ENCODE measurements at places on chromosomes 1 and 21.

- DNase-seq: no peak
These were observed 85.4 kb upstream of the WARS2 start for GRCh38 chr1:119225831-119226230.

GRCh38 chr21:24096651-24097050, 1510.6 kb downstream of the MRPL39 start:
- DNase-seq: no peak

- no peak for DNase-seq
These were observed 44.6 kb downstream of the JAK1 start for GRCh38 chr1:64921771-64922170.

DNA sequence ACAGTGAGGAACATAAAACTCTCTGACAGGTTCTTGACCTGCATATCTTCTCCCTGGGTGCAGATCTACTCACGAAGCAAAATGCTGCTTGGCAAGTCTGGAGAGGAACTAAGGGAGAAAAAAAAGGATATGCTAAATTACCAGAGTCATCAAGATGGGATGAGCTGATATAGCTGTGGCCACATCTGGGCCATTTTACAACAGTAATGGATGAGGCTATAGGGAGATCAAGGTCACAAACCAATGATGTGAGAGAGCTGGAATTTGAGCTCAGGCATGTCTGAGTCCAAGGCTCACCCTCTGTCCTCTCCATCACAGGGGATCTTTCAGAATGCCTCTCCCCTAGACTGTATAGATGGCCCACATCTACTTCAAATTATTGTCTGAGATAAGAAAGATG, 26.2 kb downstream of the ZMYND12 start:
- DNase-seq: no peak

DNA sequence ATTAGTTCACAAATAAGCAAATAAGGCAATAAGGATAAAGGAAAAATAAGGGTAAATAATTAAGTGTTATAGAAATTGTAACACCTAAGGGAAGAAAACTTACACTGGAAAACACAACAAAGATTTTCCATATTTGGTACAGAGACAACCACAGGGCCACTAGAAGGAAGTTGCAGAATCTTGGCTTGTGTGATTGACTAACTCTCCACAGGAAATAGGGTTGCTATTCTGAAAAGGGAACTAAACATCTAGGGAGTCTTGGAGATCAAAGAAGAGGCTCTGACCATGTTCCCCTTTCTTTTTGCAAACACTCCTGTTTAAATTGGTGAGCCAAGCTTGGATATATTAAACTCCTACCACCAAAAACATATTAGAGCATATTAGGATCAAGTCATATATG, 59.1 kb downstream of the APCS start:
- DNase-seq: no peak

- no peak for DNase-seq
These were observed 28.2 kb upstream of the FCRL4 start for GRCh38 chr1:157626099-157626498.

GRCh38 chr1:197686702-197687355, 88.5 kb downstream of the DENND1B start:
- DNase-seq: no peak

- DNase-seq: no peak
These were observed 127.4 kb downstream of the HMCN1 start for GRCh38 chr1:185861630-185862029.

DNA sequence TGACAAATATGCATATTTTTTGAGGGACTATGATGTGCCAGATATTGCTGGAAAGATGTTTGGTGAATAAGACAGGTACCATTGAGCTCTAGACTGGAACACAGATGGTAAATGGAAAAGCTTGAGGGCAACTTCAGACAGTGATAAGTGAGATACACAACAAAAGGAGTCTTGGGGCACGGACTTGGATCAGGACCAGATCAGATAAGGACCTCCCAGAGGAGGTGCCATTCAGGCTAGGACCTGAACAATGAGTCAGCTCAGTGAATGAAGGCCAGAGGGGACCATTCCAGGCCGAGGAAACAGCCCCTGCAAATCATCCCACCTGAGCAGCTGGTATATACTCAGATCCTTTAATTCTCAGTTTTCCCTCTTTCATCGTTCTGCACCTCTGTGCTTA, 1.8 kb upstream of the KCNJ15 start:
- DNase-seq: no peak

DNA sequence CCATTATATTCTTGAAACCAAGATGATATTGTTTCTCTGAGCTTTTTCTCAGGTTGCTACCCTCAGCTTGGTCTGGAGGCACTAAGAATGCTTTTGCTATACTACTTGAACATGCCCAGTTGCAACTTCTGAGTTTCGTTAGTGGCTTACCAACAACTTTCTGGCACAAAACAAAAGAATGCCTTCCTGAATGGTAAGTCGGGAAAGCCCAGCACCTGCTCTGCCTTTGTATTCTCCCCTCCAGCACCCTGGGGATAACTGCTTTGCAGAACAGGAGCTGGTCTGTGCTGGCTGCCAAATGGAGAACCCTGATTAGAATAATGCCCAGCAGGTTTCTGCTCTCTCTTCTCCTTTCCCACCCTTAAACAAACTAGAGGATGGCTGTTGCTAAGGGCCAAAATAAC, 149.3 kb downstream of the TGFB2 start:
- DNase-seq: no peak

DNA sequence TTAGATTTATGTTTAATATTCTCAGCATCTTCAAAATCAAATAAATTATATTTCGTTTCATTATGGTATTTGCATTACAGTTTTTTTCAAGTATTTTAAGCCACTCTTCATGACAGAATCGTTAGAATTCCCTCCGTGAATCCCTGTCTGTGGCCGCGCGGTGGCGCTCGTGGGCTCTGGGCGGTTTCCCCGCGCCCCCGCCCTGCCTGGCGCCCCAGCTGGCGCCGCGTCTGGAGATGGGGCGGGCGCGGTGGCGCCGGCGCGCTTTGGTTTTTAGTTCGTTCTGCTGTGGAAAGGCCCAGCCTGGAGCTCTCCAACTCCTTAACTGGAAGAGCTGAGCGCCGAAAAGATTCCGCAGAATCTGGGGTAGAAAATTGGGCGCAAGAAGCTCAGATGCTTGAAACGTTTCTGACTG, 25.7 kb downstream of the PRMT2 start:
- peak; percentile 35 for DNase-seq

- DNase-seq: no peak
These were observed 85.0 kb upstream of the KCNJ15 start for GRCh38 chr21:38171723-38172344.

DNA sequence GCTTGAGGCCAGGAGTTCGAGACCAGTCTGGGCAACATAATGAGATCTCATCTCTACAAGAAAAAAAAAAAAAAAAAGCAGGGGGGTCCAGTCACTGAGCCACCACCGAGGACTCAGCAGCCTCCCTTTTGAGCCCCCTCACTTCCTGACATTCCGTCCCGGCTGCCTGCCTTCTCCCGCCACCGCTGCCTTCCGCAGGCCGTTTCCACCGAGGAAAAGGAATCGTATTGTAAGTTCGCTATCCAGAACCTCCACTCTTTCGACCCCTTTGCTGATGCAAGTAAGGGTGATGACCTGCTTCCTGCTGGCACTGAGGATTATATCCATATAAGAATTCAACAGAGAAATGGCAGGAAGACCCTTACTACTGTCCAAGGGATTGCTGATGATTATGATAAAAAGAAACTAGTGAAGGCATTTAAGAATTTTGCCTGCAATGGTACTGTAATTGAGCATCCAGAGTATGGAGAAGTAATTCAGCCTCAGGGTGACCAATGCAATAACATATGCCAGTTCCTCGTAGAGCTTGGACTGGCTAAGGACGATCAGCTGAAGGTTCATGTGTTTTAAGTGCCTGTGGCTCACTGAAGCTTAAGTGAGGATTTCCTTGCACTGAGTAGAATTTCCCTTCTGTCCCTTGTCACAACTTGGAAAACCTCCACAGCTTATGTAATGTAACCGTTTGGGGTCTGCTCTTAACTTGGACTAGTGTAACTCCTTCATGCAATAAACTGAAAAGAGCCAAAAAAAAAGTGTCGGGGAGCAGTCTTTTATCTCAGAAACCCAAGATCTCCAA, 55.6 kb downstream of the GLUL start:
- DNase-seq: no peak

DNA sequence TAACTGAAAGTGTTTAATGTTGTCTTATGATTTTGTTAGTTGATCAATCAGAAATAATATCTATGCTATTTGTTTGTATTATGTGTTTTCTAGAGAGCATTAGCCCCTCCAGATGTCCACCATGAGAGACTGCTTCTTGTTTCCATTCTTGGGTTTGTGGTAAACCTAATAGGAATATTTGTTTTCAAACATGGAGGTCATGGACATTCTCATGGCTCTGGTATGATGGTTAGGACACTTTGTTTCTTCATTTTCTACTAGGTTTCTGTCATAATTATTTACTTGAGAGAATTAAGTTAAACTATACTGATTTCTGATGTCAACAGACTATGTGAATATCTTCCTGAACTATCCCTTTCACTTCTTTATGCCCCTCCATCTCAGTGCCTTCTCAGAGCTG, 16.1 kb downstream of the SLC30A7 start:
- no peak for DNase-seq

GRCh38 chr1:28890836-28891235, 23.5 kb upstream of the EPB41 start:
- DNase-seq: no peak

GRCh38 chr21:45533846-45534635, 8.2 kb downstream of the SLC19A1 start:
- DNase-seq: no peak

GRCh38 chr1:213724640-213725536, 262.9 kb upstream of the PROX1 start:
- no peak for DNase-seq

DNA sequence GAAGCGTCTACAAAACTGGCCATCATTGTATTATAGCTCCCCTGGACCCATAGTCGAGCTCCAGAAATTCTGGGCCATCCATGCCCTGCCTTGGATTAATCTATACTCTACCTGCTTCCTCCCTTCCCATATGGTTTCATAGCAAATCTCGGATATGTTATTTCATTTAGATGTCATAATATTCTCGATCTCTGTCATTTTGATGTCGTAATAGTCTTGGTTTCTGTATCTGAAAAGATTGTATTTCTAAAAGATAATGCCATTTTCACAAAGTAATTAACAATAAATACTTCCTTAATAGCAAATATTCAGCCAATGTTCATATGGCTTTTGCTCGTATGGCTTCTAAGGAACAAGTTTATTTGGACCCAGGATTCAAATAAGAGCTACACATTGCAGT, 35.1 kb downstream of the DIP2A start:
- DNase-seq: no peak

DNA sequence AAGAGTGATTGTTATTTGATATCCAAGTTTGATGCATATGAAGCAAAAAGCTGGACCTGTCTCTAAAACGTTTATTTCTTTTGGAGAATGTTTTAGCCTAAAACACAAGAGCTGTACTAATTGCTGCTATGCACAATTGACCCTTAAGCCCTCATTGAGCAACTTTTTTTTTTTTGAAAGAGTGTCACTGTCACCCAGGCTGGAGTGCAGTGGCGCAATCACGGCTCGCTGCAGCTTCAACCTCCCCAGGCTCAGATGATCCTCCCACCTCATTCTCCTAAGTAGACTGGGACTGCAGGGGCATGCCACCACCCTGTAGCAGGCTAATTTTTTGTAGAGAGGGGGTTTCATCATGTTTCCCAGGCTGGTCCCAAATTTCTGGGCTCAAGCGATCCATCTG, 129.1 kb downstream of the PIK3R3 start:
- no peak for DNase-seq

DNA sequence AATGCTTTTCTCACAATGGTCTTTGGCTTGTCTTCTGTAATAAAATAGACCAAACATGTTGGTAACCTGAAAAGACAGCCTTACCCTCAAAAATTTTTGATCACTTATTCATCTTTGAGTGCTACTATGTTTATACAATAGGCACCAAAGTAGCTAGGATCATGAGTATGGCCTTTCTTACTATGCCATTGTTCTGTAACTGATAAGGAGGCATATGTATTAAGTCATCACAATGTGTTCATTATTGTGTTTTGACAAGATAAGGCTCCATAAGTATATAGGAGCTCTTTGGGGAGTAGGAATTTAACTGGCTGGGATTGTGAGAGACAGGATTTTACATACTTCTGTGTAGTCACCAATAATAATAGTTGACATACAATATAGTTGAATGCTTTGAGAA, 675 bp downstream of the TMCO2 start:
- no peak for DNase-seq

DNA sequence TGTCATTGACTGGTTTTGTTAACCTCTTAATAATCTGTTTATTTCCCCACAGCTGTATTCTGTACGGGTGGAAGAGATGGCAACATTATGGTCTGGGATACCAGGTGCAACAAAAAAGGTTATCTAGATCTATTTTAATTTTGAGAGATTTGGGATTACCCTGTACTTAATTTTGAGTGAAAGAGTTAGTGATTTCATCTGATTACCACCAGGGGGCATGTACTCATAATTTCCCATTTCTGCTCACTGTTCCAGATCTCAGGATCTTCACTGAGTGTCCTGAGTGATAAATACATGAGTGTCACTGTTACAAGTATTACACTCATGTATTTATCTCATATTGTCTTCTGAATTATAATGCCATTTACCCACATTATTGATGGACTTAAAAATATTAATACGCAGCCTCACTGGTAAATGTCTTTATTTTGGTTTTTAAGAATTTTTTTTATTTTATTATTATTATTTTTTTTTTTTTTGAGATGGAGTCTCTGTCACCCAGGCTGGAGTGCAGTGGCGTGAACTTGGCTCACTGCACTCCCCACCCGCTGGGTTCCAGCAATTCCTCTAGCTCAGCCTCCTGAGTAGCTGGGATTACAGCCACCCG, 27.4 kb downstream of the DTL start:
- no peak for DNase-seq

GRCh38 chr1:29209173-29209572, 21.6 kb downstream of the MECR start:
- DNase-seq: no peak

- no peak for DNase-seq
These were observed 481.7 kb upstream of the USP24 start for GRCh38 chr1:55696891-55697290.

- no peak for DNase-seq
These were observed 995 bp downstream of the ID3 start for GRCh38 chr1:23558140-23558871.

- DNase-seq: no peak
These were observed 78.3 kb downstream of the NDUFS5 start for GRCh38 chr1:39104158-39105060.

DNA sequence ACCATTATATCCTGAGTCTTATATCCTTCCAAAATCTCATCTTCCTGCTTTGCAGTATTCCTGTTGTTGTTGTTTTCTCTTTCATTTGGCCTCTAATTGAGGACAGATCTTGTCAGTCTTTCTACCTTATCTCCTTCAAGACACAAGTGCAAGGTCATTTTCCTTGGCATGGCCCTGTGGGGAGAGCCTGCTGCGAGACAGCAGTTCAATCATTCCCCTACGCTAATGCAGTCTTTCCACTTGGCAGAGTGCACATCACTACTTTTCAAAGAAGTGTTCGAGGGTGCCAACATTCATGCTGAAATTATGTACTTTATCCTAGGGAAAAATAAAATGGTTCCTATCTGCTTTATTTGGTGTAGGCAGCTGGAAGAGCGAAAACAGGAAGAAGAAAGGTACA, 130.3 kb upstream of the SPATA6 start:
- no peak for DNase-seq

Measured in effector memory CD8-positive, alpha-beta T cell (primary cell).